NCI-H187 (cell line): ENCODE measurements at places on chromosomes 2 and 18.

DNA sequence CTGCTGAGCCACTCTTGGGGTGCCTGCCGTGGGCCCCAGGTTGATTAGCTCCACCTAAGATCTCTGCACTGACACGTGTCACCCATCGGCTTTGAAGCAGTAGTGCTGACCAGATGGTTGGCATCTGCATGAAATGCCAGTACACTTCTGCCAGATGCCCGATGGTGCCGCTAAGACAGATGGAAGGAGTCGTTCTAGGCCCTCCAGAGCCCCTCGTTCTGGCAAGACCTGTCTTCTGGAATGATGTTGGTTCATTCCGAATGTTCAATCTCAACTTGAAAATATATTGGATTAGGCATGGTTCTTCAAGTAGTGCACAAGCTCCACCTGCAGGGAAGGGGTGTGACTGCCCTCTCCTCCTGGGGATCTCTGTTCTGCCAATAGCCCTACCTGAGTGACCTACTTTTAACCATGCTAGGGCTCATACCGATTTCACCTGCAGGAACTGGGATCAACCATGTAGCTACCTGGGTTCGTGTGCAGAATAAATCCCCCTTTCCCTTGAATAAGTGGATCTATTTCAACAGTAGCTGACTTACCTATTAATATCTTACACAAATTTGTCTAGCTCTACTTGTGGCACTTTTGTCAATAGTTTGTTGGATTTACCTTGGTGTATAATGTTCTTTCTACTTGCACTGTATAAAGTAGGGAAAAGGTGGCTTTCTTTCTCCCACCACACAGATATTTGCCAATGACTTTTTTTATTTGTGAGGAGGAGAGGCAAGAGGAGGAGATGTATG lies 342.6 kb downstream of the CTNNA2 start:
- no peak for DNase-seq

DNA sequence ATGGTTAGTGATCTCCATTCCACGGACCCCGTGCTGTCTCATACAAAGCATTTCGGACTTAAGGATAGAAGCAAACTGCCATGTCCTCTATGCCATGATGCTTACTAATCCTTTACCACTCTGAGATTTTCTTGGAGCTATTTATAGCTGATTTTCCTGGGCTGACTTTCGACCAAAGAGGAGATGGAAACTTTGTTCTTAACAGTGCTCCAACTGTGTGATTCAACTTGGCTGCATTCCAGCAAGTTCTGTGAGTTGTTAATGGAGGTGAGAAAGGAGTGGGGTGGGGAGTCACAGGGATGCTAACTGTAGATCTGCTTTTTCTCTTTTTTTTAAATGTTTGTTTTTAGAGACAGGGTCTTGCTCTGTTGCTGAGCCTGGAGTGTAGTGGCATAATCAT lies 45.5 kb upstream of the MSH2 start:
- DNase-seq = no peak

- DNase-seq = no peak
Observed at GRCh38 chr2:86821842-86822241, 31.1 kb upstream of the CD8A start.

GRCh38 chr18:55323051-55323994 lies 264.7 kb downstream of the TCF4 start:
- DNase-seq = no peak

GRCh38 chr18:8946066-8946838 lies 156.2 kb upstream of the NDUFV2 start:
- no peak for DNase-seq

- no peak for DNase-seq
Observed at GRCh38 chr2:187876554-187876953, 322.3 kb upstream of the TFPI start.

DNA sequence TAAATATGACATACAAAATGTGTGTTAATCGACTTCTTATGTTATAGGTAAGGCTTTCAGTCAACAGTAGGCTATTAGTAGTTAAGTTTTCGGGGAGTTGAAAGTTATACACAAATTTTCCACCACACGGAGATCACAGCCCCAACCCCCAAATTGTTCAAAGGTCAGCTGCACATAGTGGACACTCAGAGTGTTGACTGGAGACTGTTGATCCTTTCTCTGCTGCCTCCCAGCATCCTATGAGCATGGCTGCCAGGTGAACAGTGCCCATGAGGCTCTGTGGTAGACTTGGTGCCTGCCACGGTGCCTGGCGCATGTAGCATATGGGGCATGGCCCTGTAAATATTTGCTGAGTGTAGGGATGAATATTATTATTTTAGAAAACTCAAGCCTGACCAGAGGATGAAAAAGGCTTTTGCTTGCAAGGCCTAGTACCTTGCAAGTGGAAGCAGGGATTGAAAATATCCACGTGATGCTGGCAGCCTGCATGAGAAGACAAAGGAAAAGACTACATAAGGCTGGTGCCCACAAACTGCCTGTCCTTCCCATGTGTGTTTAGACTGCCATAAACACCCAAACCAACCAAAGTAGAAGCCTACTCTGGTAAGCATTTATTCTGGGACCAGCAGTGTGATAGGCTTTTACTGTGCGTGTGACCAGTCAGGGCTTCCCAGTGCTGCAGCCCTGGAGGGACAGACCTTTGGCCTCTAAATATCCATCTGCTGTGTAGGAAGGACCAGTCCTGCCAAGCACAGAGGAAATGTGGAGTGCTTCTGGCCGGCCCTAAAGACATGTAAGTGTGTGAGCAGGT lies 226.1 kb downstream of the LDLRAD4 start:
- no peak for DNase-seq

DNA sequence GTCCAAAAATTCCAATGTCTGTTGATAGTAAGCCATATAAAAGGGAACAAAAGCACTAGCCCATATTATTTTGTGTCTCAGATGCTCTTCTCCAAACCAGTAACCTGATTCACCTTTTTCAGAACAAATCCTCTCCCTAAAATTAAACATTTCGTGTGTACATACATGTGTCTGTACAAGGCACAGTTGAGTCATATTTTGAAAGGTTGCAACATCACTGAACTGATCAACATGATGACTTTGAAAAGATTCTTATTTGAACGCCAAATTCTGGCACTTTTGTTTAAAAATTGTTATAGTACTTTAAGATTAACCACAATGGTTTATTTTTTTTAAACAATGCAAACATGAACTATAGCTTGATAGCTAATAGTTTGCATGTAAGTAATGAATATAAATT lies 102.5 kb downstream of the RIT2 start:
- DNase-seq = no peak

GRCh38 chr2:115650827-115651226 lies 1208.4 kb downstream of the DPP10 start:
- DNase-seq = no peak

GRCh38 chr18:31376477-31376876 lies at the start of gene DSG4:
TSS of gene DSG4 (plus strand) at chr18:31376777. CDS start at chr18:31376912, 135 bp downstream.
- DNase-seq = no peak

DNA sequence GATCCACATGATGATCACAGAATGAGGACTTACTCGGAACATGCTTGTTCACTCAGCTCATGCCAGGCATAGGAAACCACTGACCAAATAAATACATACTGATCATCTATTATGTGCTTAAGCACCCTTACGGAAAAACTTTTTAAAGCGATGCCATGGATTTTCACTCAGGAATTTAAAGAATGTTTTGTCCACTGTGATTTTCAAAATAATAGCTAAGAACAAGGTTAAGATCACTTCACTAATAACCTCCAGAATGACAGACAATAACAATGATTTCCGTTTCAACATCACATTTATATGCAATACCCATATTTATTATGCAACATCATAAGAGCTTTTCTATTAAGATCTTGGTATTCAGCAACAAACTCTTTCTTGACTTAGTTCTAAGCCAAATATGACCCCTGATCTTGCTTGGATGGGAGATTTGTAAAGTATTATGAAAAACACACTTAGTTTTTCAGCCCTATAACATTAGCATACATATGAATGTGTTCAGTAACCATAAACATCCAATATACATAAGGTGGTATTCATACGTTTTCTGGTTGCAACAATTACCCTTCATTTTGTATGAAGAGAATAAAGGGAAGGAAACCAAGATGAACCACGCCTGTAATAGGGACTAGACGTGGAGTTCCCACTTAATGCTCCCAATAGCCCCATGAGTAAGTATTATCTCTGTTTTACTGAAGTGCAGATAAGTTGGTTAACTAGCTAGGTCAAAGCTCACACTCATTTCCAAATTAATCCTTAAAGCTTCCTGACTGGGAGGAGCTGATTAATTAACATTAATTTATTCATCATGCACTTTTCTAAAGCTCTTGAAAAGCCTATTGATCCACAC lies 1.9 kb downstream of the CD302 start:
- DNase-seq = no peak

DNA sequence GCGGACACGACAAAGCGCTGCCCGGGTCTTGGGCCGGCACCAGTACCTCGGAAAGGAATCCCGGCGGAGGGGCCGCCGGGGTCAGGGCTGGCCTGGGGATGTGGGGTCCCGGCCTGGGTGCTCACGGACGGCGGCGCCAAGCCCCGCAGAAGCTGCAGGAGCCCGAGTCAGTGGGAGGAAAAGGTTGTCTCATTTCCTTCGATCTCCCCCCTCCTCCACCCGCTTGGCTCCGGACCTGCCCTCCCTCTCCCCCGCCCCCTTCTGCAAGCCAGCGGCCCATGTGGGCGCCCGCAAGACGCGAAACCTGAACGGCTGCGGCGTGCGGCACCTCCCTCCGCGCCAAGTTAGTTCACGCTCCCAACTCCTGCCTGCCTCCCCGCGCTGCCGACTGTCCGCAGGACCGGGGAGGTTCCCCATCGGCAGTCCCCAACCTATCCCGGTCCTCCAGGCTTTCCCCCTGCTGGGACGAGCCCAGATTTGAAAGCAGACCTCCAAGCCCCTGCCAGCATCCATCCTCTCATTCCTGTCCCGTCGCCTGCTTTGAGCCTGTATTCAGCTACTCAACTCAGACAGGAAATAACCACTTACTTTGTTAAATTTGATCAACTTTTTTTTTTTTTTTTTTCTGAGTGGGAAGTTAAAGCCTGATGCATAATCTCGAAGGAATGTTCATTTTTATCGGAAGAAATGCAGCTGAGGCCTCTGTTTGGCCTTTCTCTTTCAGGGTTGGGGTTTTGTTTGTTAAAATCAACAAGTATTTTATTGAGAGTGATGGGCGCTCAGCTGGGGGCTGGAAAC lies at the start of gene EVA1A:
Gene EVA1A (minus strand): TSS at position 172 of the 798 bp plus-strand sequence. CDS start 42,799 bp downstream, outside the sequence.
- no peak for DNase-seq

- DNase-seq = no peak
Observed at GRCh38 chr2:17156086-17156485, 362.2 kb downstream of the RAD51AP2 start.

DNA sequence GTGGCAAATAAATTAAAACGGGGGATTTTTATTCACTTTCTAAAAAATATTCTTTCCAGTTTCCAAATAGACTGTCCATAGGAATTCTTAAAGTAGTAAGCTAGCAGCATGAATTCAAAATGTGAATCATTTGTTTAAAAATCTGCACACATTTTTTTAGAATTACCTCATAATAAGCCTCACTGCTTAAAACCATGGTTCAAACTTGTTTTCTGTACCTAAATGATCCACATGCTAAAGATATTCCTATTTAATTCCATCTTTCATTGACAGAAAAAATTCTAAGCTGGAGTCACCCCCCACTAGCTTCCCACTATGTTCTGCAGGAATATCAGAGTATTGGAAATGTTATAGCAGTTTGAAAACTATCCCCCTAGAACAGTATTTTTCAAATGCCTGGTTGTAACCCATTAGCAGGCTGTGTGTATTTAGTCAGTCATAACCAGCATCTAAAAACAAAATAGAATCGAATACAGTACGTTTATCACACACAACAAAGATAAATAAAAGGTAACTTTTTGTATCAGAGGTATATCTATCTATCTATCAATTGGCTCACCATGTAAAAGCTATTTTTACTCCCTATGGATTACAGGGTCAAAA lies 11.2 kb upstream of the IKZF2 start:
- DNase-seq = no peak

GRCh38 chr2:174731546-174731945 lies 32.7 kb downstream of the CHRNA1 start:
- DNase-seq = no peak

- no peak for DNase-seq
Observed at GRCh38 chr2:161041356-161041755, 118.9 kb upstream of the TANK start.

- no peak for DNase-seq
Observed at GRCh38 chr2:98875081-98875728, 60.8 kb downstream of the CRACDL start.

DNA sequence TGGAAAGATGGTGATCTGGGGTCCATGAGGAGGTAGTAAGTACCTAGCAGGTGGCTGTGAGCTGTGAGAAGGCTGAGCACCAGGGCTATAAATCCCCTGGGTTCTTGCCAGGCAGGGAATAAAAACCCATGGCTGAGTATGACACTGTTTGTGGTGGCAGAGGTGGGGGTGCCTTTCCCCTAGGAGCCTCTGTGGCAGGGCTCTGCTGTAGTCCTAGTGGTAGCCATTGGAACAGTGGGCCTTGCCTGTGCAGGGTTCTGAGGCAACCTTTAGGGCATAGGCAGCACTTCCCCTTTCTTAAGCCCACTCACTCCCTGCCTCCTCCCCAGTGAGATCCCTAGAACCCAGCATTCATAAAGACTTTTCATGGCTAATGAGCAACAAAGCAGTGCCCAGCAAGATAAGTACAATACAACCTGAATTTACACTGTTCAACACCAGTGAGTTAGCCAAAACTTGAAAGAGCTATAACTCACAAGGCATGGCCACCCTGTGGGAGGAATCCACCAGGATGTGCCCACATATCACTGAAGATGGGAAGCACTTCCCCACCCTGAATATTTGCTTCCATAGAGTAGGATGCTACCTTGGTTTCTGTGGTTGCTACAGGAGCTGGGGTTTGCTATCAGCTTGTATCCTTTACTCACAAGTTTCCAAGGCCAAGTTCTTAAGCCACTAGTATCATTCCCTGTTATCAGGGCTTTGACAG lies 100.9 kb upstream of the NEUROD1 start:
- no peak for DNase-seq

GRCh38 chr2:49146401-49146800 lies 7.9 kb downstream of the FSHR start:
- DNase-seq = no peak

- no peak for DNase-seq
Observed at GRCh38 chr2:241538838-241539615, 19.5 kb upstream of the BOK start.

GRCh38 chr2:43314299-43314927 lies 88.0 kb upstream of the ZFP36L2 start:
- DNase-seq = no peak

DNA sequence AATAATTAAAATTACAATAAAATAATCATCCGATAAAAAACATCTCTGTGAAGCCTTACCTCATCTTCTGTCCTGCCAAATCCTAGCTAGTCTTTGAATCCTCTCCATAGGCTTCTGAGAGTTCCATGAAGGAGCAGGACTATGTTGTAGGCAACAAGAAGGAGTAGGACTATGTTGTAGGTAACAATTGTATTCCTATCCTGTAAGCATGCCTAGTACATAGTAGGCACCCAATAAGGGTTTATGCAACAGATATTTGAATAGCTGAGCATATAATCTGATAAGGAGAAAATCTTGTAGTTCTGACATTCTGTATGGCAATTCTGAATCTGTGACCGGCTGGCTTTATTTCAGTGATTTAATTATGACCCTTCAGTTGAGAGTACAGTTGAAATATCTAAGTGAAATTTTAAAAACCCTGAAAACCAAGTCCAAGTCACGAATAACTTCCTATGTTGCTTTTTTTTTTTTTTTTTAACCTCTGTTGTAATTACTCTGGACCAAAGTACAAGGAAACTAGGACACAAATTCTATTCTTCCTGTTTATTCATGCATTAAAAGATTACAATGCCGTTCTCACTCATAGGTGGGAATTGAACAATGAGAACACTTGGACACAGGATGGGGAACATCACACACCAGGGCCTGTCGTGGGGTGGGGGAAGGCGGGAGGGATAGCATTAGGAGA lies 27.8 kb downstream of the VWA3B start:
- DNase-seq = no peak

- DNase-seq = no peak
Observed at GRCh38 chr2:101063352-101064124, 61.4 kb downstream of the RPL31 start.
